ENCODE measurements at places on chromosomes 11 and 22.
A peak's percentile ranks its signal among the peaks of the same experiment; 100 is the strongest.

GRCh38 chr11:110434952-110435779 lies 5.4 kb downstream of the FDX1 start:
- no peak for DNase-seq

DNA sequence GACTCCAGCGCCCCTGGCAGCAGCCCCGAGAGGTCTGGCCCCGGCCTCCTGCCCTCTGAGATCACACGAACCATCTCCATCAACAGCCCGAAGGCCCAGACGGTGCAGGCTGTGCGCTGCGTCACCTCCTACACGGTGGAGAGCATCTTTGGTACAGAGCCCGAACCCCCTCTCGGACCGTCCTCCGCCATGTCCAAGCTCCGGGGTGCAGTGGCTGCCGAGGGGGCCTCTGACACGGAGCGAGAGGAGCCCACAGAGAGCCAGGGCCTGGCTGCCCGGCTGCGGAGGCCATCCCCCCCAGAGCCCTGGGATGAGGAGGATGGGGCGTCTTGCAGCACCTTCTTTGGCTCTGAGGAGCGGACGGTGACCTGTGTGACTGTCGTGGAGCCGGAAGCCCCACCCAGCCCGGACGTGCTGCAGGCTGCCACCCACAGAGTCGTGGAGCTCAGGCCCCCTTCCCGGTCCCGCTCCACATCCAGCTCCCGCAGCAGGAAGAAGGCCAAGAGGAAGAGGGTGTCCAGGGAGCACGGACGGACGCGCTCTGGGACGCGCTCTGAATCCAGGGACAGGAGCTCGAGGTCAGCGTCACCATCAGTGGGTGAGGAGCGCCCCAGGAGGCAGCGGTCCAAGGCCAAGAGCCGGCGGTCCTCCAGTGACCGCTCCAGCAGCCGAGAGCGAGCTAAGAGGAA lies 7.6 kb downstream of the IRF7 start:
- no peak for DNase-seq

- DNase-seq = no peak
These were observed 30.2 kb upstream of the CLTCL1 start for GRCh38 chr22:19321757-19322156.

GRCh38 chr11:129239207-129239606 lies 47.1 kb upstream of the ARHGAP32 start:
- DNase-seq = no peak

GRCh38 chr22:31567702-31568101 lies 71.4 kb downstream of the SFI1 start:
- no peak for DNase-seq

GRCh38 chr11:61679893-61680621 lies at the start of gene DAGLA:
Gene DAGLA, plus strand, starts transcription at chr11:61680391. Its CDS starts 39,765 bp downstream, at chr11:61720156.
- DNase-seq = peak; percentile 50

DNA sequence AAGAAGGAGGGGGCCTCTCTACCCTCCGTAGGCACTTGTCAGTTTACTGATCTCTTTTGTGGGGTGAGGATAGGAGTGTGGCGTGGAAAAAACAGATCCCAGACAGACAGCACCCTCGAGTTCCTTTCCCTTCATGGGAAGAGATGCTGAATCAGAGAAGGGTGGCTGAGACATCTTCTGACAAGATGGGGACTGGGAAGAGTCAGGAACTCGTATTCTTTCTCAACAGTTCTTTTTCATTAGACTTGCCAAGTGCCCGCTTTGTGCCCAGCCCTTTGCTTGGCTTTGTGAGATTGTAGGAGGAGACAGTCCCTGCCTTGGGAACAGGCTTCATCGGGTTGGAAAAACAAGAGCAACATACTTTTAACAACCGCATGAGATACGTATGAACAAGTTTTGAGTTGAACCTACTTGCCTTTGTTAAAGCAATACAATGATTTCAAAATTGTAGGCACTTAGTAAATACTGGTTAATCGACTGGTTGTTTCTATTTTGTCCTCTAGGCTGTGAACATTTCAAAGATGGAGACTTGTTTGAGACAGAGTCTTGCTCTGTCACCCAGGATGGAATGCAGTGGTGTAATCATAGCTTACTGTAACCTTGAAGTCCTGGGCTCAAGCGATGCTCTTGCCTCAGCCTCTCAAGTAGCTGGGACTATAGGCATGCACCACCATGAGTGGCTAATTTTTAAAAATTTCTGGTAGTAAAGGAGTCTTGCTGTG lies 1.1 kb downstream of the RRM1 start:
- DNase-seq = no peak

- no peak for DNase-seq
These were observed 35.7 kb downstream of the B3GAT1 start for GRCh38 chr11:134376150-134376921.

GRCh38 chr11:57288771-57289579 lies 35.8 kb downstream of the TNKS1BP1 start:
- DNase-seq = no peak

GRCh38 chr22:48536541-48537342 lies 1290.9 kb downstream of the BRD1 start:
- DNase-seq = no peak

GRCh38 chr11:8863838-8864237 lies 47.2 kb upstream of the AKIP1 start:
- DNase-seq = no peak

- DNase-seq = no peak
These were observed 281.7 kb downstream of the ST3GAL4 start for GRCh38 chr11:126636911-126637794.

DNA sequence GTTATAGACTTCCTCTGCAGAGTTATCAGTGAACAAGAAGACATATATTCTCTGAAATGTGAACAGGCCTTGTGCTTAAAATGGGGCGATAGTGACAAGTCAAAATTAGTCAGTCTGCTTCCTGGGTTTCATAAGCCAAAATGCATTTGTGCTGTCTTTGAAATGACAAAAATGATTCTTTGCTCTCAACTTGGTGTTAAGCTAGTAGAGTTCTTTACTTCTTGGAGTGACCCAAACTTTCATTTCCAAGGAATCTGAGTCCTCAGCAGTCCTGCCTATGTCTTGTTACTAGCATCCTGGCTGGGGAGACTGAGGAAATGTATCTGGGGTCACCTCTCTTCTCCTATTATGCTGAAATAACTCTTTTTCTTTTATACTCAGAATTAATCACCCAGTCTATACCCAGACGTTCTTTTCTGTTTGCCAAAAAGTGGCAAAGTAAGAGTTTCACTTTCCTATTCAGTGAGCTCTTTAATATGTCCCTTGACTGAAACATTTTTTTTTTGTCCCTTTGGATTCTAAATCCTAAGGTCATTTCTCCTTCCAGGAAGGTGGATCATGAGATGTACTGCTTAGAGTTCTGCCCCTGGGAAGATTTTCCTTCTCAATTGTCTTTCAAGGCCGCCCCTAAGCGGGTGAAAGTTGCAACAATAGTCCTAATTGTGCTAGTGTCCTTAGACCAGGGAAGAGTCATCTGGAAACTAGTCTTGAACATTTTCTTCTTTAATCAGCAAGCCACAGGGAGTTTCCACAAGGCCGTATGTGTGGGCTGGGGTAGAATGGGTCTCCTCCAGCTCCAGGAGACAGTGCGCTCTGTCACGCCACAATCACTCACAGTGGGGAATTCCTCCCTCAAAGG lies 53.0 kb upstream of the RDX start:
- DNase-seq = no peak

GRCh38 chr22:40680819-40681183 lies 1.5 kb downstream of the MCHR1 start:
- no peak for DNase-seq

DNA sequence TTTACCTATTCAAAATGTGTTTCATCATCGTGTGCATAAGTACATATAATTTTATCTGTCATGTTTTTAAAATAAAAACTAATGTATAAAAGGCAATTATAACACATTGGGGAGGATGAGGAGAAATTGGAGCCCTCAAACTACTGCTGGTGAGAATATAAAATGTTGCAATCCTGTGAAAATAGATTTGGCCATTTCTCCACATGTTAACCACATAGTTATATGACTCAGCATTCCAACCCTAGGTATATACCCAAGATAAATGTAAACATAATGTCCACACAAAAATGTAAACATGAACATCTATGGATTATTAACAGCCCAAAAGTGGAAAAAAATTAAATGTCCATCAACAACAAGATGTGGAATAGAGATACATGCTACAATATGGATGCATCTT lies 928.0 kb upstream of the FAT3 start:
- no peak for DNase-seq

DNA sequence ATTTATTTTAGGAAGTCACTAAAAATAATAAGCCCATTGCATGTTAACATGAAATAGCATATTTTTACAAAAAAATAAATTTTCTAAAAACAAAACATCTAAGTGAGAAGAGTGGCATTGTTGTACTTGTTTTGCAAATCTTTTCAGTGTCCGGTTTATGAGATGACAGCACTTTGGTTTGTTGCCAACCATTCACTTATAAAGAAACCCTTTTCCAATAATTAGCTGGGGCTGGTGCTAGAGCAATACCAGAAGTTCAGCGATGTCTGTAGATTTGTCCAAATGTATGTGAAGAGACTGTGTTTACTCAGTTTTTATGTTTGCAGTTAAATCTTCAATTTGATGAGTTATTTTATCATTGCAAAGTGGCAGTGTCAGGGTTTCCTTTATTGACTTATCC lies 22.1 kb upstream of the KRTAP5-7 start:
- no peak for DNase-seq

- DNase-seq = no peak
These were observed 117.7 kb downstream of the PTPRJ start for GRCh38 chr11:48098024-48098423.

DNA sequence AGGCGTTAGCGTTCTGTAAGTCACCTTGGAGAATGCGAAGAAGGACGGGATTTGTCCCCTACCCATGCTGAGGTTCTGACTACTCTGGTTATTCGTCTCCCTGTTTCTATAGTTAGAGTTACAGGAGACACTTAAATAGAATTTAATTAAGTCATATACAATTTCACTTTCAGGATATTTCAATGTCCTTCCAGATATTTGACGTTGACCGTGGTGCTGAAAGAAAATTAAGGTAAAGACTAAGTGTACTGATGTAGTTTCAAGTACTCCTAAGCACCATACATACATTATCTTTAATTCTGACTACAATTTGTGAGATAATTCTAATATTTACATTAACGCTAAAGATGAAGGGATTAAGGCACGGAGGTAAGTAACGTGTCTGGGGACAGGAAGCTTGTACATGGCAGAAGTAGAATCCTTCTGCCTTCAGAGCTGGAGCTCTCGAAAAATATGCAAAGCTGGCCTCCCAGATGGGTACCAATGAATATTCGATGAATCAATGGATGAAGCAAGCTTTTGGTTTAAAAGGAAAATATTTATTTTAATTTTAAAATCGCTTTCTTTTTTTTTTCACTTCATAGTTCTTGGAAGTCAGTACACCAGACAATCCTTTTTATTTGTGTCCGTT lies 539 bp upstream of the SLC36A4 start:
- DNase-seq = no peak

DNA sequence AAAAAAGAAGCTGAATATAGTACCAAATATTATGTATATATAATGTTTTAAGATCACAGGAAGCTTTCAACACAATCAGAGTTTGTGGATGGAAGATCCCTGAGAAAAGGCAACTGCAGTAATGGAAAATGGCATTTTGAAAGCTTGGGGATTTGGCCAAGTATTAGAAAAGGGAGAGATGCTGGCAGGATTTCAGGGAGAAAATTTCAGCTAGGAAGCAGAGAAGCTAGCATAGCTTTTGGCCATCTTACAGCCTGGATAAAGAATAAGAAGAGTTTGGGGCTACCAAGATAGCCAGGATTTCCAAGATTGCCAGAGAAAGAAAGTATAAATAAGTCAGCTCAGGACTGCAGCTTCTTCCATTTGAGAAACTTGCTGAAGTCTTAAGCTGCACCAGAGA lies 440.8 kb upstream of the LUZP2 start:
- DNase-seq = no peak

GRCh38 chr11:102143867-102144266 lies 33.6 kb downstream of the YAP1 start:
- DNase-seq = no peak

- DNase-seq = no peak
These were observed 68.2 kb downstream of the CD82 start for GRCh38 chr11:44633641-44634040.
